ENCODE measurements at places on chromosomes 11 and 22. TPM values are rescaled to one million over a fixed set of nuclear protein-coding genes. Genes with fewer than 3 reads are reported as not detected.

MYRF gene
- 428 TPM for total RNA-seq

DNA sequence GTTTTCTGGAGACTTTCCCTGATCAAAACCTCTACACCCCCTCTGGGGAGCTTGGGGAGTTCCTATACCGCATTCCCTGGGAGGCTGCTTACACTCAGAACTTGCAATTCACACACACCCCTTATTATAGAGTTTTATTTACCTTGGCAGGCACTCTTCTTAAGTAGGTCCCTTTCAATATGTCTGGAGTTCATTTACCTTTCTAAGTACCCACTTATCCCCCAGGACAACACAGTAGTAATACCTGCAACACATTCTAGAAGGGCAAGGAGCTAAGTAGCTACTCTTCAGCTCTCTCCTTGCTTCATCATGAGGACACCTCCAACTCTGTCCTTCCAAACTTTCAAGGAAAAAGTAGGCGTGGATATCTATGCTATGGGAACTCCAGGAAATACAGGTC, 127.8 kb upstream of the ANO3 start:
- DNase-seq, result no peak

GRCh38 chr22:28430466-28431025, 249.1 kb downstream of the TTC28 start:
- no peak for DNase-seq

DNA sequence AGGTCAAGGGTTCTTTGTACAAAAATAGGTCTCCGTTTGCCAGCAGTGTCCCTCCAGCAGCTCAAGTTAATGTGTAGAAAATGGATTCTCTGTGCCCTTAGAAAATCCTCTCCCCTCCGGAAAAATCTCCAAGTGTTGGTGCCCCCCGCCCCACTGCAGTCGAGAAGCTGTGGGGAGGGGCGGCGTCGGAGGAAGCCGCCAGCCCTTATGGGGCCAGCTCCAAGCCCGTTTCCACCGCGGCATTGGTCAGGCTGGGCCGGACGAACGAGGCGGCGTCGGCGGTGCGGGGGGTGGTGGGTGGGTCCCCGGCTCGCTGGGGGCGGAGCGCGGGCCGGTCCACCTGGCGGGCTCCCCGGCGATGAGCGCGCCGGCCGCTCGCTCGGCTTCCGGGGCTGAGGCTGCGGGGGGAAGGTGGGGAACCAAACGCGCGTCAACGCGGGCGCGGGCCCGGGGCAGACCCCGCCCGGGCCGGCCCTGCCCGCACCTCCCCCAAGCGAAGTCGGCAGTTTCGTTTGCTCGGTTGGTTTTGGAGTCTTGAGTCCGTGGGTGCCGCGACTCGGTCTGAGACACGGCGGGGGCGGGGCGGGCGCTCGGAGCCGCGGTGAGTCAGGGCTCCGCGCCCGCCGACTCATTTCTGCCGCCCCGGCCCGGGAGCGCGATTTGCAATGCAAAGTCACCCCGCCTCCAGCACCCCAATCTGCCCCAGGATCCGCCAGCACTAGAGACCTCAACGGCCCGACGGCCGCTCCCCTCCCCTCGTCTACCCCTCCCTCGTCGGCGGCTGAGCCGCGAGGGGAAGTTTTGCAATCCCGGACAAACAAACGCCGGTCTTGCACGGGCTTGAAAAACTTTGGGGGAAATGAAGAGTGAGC, 1.4 kb downstream of the ASCL2 start:
- DNase-seq, result peak; percentile 46

MUC5AC gene
- total RNA-seq, result not detected

- DNase-seq, result no peak
These were observed 59.1 kb upstream of the MPEG1 start for GRCh38 chr11:59271811-59272327.

LIF gene
- total RNA-seq, result 16.9 TPM

- DNase-seq, result no peak
These were observed 61.3 kb upstream of the NARS2 start for GRCh38 chr11:78635814-78636506.

- no peak for DNase-seq
These were observed 69.2 kb downstream of the CCDC34 start for GRCh38 chr11:27293515-27294417.
